Mesenteric fat pad (tissue), 1 donor: ENCODE measurements at places on chromosomes 3 and 15.

DNA sequence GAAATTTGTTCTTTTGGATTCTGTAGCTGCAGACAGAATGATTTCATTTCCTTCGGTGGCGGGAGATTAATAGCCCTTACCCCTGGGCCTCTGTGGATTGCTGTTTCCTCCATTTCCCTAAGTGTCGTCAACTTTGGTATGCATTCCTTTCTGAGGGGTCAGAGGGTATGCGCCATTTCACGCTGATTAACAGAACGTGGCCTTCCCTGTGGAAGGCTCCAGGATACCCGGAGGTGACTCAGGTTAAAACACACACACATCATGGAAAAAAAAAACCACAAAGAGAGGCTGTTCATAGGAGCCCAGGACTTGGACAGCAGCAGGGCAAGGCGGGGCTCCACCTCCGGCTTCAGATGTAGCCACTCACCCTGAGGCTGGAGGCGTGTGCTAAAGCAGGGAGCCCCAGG, 51.9 kb downstream of the EPHB1 start:
- DNase-seq, result no peak

- no peak for DNase-seq
Observed at GRCh38 chr15:88882785-88883184, 12.6 kb downstream of the HAPLN3 start.

GRCh38 chr15:48481802-48482201, 150.6 kb downstream of the DUT start:
- no peak for DNase-seq

DNA sequence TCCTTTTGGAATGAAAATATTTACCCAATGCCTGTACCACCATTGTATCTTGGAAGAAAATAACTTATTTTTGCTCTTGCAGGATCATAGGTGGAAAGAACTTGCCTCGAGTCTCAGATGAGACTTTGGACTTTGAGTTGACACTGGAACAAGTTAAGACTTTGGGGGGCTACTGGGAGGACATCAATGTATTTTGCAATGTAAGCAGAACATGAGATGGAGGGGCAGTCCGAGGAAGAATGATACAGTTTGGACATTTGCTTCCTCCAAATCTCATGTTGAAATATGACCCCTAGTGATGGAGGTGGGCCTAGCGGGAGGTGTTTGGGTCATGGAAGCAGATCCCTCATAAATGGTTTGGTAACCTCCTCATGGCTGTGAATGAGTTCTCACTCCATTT, 1428.6 kb downstream of the ZPLD1 start:
- no peak for DNase-seq

DNA sequence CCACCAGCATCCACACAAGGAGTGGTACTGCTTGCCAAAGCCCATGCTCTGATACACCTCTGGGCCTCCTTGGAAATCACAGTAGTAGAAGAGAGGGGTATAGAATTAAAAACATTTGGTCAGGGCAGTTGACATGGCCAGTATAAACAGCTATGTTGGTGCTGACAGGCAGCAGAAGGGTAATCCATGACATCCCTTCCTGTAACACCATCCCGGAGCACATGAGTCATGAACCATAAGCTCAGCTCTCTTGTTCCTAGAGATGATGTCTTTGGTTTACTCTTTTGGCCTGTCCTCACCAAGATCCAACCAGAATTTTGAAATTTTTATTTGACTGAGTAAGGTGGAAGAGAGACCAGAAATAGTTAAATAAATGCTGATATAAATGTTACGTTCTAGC, 132.6 kb upstream of the CTDSPL start:
- DNase-seq, result no peak

DNA sequence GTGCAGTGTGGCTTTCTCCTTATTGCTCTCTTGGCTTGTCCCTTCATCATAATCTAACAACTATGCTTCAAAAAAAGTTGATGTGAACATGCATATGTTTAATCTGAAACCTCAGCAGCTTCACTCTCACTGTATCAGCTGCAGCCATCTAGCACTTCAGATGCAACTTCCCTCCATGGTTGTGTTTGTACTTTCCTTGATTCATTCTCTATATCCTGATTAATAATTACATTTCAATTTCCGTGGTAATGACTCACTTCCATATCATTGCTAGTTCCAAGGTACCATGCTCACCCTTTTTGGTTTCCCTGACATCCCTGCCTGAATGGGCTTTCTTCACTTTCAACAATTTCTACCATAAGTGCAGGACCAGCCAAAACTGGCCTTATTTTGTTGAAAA, 51.2 kb downstream of the MDFIC2 start:
- no peak for DNase-seq

- no peak for DNase-seq
Observed at GRCh38 chr3:72123908-72124441, 339.0 kb upstream of the PROK2 start.

- no peak for DNase-seq
Observed at GRCh38 chr3:55690177-55690576, 203.1 kb upstream of the WNT5A start.

DNA sequence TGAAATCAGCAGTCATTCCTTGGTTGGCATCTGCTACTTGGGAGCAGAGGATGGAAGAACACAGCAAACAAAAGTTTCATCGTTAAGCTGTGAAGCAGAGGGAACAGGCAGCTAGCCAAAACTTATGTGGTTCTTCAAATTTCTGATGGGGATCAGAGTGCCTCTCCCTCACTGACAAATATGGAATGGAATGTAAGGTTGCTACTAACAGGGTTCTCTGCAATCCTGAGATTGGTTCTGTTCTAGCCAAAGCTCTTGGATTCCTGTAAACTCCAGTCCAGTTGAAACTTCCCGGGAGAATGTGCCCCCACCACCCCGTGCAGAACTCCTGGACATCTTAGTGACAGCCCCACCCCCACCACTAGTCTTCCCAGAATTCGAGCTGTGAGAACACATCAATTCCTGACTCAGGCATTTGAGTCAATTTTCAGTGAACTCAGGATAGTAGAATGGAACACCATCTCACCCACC, 55.9 kb upstream of the PHLDB2 start:
- DNase-seq, result no peak

GRCh38 chr3:108208831-108209230, 13.4 kb downstream of the IFT57 start:
- DNase-seq, result no peak

DNA sequence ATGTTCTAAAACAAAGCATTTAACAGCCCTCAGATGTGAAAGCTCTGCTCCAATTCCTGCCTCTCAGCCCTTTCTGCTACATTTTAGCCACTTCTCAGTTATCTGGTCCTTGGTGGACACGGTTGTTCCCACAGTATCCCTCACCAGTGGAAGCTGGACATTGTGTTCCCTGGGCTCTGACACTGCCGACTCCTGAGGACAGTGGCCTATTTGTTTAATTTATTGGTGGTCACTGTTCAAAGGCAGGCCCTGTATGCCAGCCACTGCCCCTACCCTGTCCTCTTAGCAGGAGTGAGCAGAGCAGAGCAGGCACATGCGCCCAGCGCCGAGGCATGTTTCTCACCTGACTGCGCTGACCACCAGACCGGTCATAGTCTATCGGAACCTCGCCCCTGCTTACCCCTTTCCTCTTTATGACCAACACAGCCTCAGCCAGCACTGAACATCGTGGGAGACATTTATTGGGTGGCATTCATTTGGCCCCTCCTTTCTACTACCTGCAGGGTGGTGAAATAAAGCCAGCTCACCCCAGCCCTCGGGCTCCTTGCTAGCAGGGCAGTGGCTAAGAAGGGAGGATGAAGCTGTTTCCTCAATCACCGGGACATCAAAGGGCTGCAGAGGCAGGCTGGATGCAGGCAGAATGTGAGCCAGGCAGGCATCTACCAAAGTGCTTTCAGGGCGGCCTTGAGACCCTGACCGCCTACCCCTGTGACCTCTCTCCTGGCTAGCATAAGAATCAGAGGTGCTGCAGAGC, 54.3 kb upstream of the HACD2 start:
- DNase-seq, result peak; percentile 85

GRCh38 chr3:127754411-127755304, 67.7 kb downstream of the MGLL start:
- no peak for DNase-seq

- no peak for DNase-seq
Observed at GRCh38 chr3:183710231-183710630, 12.6 kb downstream of the YEATS2 start.

GRCh38 chr3:136255672-136256406, 5.7 kb downstream of the PCCB start:
- DNase-seq, result no peak

- DNase-seq, result no peak
Observed at GRCh38 chr3:53709256-53709655, 137.0 kb downstream of the CHDH start.

- DNase-seq, result no peak
Observed at GRCh38 chr3:146159037-146159436, 1.9 kb downstream of the PLOD2 start.

DNA sequence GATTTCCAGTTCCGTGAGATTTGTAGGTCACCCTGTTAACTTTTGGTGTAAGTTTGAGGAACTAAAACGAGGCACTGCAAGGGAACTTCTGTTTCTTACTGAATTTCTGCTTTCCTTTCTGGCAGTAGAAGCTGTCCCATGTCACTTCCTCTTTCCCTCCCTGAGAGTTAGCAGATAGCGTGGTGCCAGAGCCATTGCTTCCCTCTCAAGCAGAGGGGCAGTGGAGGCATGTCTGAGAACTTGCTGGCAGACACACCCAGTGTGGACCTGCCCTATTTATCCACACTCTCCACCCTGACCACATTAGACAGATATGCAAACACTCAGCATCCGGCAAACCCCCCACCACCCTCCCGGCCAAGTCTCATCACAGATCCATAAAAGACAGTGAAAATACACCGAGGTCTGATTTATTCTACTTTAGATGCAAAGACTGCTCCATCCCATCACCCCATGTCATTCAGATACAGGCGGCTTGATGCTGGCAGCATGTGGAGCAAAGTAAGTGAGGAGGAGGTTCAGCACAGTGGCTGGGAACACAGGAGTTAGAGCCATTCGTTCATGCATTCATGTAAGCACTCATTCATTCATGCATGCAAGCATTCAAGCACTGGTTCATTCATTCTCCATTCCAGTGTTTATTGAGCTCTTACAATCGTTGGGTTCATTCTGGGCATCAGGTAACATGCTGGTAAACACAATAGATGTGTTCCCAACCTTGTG, 324.7 kb downstream of the SHQ1 start:
- no peak for DNase-seq

- no peak for DNase-seq
Observed at GRCh38 chr3:171770689-171771620, 39.3 kb downstream of the PLD1 start.

DNA sequence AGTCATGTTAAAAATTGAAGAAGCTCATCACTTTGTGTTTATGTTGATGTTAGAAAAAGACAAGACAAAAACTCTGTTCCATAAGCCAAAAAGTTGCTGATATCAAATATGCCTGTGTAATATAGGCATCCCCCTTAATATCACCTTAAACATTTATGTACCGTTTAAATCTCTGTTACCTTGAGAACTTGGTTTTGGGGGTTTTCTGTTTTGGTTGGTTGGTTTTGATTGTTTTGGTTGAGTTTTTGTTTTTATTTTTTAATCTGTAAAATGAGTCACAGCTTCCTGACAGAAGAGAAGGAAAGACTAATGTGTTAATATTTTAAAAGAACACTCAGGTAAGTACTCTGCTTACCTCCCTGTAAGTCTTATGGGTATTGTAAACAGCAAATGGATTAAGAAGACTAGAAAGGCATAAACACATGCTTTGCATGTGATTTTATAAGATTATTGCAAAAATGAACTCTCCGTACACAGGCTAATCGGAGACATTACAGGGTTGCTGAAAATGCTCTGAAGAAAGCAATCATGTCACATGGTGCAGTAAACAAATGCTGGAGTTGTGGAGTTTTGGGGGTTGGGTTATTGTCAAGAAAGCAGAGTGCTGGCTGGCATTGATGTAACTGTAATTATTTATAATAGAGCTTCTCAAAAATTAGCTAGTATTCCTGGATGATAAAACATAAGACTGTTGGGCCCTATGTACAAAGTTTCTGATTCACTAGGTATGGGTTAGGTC, 69.5 kb upstream of the MBNL1 start:
- DNase-seq, result no peak

DNA sequence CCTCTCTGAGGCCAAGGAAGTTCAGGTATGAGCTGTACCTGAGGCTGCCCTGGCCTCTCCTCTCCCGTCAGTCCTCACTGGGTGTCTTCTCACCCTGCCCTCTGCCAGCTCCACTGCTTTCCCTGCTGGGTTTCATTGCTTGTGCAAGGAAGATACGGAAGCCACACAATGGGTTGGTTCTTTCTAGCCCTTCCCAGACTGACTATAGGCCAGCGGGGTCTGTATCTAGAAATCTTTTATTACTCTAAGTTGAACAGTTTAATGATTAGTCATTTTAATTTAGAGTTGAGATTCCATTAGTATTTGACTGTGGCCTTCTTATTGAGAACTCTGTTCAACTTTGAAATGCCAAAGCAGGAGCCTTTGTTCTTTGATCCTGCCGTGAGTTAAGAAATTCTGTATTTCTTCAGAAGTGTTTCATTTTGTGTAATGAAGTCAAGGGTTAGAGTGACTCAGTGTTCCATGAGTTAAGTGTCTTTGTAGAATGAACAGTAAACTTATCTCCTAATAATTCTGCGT, 16.2 kb downstream of the C3orf62 start:
- DNase-seq, result no peak

DNA sequence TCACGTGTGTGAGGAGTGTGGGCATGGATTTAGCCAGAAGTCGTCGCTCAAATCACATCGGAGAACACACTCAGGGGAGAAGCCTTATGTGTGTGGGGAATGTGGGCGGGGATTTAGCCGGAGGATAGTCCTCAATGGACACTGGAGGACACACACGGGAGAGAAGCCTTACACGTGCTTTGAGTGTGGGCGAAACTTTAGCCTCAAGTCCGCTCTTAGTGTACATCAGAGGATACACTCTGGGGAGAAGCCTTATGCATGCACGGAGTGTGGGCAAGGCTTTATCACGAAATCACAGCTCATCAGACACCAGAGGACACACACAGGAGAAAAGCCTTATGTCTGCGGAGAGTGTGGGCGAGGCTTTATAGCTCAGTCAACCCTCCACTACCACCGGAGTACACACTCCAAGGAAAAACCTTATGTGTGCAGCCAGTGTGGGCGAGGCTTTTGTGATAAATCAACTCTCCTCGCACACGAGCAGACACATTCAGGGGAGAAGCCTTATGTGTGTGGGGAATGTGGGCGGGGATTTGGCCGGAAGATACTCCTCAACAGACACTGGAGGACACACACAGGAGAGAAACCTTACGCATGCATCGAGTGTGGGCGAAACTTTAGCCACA, 28.1 kb downstream of the ZNF589 start:
- DNase-seq, result no peak

DNA sequence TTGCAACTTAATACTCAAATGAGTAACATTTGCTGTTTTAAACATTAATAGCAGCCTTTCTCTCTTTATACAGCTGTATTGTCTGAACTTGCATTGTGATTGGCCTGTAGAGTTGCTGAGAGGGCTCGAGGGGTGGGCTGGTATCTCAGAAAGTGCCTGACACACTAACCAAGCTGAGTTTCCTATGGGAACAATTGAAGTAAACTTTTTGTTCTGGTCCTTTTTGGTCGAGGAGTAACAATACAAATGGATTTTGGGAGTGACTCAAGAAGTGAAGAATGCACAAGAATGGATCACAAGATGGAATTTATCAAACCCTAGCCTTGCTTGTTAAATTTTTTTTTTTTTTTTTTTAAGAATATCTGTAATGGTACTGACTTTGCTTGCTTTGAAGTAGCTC, 40.3 kb downstream of the CTNNB1 start:
- DNase-seq, result no peak
